ENCODE measurements at places on chromosomes 6 and 20.

DNA sequence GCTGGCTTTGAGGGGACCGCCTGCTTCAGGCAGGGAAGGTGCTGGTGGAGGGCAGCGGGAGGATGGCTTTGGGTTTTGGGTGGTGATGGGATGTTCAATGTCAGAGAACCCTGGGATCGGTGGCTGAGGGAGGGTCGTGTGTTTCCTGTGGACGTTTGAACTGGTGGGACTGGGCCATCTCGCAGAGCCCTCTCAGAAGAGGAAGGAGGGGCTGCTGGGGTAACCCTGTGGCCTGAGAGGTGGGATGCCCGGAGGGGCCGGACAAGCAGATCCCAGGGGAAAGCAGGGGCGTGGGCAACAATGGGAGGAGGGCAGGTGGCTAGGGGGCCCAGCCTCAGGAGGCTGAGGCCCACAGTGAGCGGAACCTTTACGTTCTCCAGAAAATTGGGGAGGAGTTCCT lies 34.9 kb downstream of the PYGB start:
- DNase-seq, result no peak

- DNase-seq, result no peak
Measured at GRCh38 chr20:9515214-9515585, 810 bp downstream of the LAMP5 start.

GRCh38 chr20:43472671-43473380 lies 15.1 kb downstream of the SRSF6 start:
- DNase-seq, result no peak

DNA sequence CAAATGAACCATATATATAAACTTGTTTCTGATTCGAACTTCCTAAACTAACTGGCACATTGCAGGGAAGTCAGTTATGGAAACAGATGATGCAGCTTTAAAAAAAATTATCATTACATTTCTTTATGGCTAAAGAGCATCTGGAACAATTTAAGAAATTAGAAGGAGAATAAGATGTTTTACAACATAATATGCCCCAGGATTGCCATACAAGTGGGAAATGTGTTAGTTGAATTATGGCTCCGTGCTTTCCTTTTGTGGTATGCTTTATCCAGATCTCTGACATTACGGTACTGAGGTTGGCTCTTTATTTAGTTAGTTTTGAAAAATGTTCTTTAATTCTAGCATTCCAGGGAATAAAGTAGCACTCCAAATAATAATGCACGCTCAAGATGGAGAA lies 343.0 kb upstream of the ZFP64 start:
- no peak for DNase-seq

- DNase-seq, result no peak
Measured at GRCh38 chr20:50815162-50815989, 20.5 kb downstream of the BCAS4 start.

- no peak for DNase-seq
Measured at GRCh38 chr6:25315194-25316177, 36.3 kb downstream of the CARMIL1 start.

- DNase-seq, result no peak
Measured at GRCh38 chr6:408599-409102, 17.1 kb downstream of the IRF4 start.

DNA sequence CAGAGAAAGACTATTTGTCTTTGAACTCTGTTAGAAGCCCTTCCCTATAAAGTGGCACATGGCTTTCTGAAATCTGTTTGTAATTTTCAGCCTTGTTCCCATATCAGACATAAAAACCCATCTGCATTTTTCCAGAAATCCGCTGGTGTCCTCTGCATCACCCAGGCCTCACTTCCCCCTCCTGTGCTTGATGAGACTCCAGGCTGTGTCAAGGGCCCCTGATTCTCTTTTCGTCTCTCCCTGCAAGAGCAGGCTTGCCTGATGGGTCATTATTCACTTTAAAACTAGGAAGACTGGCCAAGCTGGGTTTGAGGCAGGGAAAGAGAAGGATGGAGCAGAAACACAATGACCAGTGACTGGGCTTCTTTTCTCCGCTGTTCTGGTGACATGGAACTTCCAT lies 10.6 kb upstream of the PROKR2 start:
- no peak for DNase-seq

DNA sequence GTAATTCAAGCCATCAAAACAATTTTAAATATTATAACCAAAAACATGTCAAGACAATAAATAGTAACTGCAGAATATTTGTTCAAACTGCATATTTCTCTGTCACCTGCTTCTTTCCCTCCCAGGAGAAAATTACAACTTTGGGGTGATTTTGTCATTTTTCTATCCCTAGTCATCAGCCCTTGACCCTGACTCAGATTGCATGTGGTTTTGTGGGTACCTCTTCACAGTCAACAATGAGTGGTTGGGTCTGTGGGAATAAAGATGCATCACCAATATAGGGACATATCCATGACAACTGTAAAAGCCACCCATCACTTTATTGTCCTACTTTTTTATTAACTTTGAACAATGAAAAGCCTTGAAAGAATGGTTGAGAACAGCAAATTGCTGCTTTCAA lies 7.3 kb downstream of the COL10A1 start:
- DNase-seq, result no peak

GRCh38 chr6:142323377-142323776 lies 21.6 kb downstream of the ADGRG6 start:
- DNase-seq, result no peak

DNA sequence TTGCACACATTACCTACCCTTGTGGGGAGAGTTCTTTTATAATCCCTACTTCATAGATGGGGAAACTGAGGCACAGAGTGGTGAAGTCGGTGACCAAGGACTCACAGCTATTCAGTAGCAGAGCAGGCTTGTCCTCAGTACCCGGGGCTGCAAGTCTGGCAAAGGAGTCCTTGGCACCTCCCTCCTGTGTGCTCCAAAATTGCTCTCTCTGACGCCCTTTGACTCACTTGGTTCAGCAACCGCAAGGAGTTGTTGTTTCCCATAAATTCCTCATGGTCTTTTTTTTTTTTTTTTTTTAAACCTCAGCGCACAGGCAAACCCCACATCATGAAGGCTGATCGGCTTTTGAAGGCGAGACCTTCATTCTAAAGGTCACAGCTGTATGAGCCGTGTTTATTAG lies 143.2 kb downstream of the CEBPB start:
- DNase-seq, result no peak

DNA sequence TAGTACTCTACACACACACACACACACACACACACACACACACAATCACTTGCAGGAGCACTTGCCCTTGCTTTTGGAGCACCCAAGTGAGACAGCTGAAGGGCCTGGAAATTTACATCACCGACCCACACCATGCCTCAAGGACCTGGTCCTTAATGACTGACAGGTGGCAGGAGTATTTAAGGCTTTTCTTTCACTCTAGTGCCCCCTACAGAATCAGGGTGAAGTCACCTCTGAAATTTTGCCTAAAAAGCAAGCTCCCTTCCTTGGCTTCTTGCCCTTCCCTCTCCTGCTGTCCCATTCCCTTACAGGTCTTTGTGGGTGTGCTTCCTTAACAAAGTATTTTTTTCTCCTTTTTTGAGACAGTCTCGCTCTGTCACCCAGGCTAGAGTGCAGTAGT lies 353.5 kb upstream of the IRAK1BP1 start:
- DNase-seq, result no peak

DNA sequence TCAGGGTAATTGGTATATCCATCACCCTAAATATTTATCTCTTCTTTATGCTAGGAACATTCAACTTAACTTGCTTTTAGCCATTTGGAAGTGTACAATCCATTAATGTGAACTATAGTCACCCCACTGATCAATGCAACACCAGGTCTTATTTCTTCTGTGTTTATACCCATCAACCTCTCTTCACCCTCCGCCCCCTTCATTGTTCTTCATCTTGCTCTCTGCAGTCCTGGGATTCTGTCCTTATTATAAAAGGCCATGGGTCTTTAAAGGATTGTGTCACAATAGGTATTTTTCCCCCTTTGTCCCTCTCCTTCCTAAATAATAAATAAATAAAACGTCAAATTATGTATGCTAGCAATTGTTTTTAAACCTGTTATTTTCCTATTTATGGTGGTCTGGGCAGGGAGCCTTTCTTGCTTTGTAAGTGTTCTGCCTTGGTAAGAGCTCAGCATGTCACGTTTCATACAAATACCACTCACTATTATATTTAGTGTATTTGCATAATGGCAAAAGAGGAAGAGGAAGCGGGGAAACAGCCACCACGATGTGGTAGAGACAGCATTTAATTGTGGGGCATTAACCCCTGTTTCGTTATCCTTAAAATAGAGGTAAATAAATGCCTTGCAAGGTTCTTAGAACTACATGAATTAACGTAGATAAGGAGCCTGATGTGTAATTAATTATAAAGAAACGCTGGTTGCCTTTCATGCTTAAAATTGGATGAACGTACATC lies 1.9 kb downstream of the ABRACL start:
- DNase-seq, result no peak

GRCh38 chr6:21808045-21808470 lies 214.5 kb downstream of the SOX4 start:
- DNase-seq, result no peak

GRCh38 chr6:55496201-55496600 lies 82.8 kb downstream of the HMGCLL1 start:
- DNase-seq, result no peak

GRCh38 chr20:2244993-2245392 lies 50.8 kb upstream of the TGM3 start:
- no peak for DNase-seq

- no peak for DNase-seq
Measured at GRCh38 chr20:14838663-14839628, 501.5 kb upstream of the FLRT3 start.

GRCh38 chr6:109820706-109821350 lies 129.7 kb downstream of the FIG4 start:
- no peak for DNase-seq

- peak; percentile 43 for DNase-seq
Measured at GRCh38 chr6:41733707-41734665, 1.4 kb downstream of the TFEB start.

DNA sequence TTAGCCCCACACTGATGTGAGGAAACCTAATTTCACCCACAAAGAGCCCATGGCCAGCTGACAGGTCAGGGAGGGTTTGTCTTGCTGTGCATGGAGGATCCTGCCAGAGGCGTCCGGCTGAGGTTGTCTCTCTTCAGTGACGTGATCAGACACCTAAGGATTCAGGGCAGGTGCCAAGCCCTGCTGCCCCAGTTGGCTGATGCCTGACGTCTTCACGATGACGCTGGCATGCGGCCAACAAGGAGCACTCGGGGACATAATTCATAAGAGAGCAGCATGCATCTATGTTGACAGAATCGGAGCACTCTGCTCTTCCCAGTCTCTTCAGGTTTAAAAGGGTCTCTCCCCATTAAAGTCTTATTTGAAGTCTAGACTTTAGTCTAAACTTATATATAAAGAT lies 47.8 kb downstream of the PSMB1 start:
- DNase-seq, result no peak

DNA sequence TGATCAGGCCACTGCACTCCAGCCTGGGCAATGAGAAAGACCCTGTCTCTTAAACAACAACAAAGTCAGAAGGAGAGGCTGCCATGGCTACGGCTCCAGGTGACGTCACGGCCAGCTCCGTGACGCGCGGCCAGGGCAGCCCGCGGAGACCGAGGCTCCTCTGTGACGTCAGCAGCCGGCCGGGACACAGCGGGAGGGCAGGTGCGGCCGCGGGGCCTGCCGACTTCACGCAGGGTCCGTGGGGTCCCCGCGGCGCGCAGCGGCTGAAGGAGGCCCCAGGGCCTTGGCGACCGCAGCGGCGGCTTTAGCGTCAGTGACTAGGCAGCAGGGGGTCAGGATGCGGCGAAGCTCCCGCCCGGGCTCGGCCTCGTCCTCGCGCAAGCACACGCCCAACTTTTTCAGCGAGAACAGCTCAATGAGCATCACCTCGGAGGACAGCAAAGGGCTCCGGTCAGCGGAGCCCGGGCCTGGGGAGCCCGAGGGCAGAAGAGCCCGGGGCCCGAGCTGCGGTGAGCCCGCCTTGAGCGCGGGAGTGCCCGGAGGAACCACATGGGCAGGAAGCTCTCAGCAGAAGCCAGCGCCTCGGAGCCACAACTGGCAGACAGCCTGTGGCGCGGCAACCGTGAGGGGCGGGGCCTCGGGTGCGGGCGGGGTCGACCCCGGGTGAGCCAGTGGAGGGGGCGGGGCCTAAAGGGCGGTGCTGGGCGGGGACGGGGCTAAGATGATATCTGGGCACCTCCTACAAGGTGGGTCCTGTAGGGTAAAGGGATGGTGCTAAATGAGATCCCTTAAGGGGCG lies at the start of gene SPAG4:
TSS of gene SPAG4 (plus strand) at position 163 of the 798 bp plus-strand sequence. CDS start at position 338, 175 bp downstream.
- DNase-seq, result peak; percentile 100

DNA sequence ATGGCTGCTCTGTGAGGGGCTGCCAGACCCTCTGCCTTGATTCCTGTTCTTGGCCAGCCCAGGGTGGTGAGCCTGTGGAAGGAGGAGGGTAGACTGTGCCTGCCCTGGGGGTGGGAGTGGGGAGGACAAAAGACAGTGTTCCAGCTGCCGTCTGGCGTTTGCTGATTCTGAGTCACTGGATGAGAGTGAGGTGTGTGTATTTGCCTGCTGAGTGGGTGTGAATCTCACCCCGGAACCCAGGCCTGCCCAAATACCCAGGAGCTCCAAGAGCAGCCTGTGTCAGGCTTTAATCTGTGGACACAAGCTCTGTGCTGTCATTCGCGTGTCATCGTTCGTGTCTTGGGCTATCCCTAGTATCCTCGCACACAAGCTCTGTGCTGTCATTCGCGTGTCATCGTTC lies 2.6 kb upstream of the LKAAEAR1 start:
- no peak for DNase-seq

GRCh38 chr20:32189691-32190615 lies 17.6 kb downstream of the PLAGL2 start:
- no peak for DNase-seq

Measured in stimulated activated CD4-positive, alpha-beta T cell treated with anti-CD3 and anti-CD28 coated beads, Interleukin-1b, Interleukin-23, amount 100 ng/mL, for 24 hours (primary cell).